ENCODE measurements at places on chromosomes 5 and 9.
A peak's percentile ranks its signal among the peaks of the same experiment; 100 is the strongest.

DNA sequence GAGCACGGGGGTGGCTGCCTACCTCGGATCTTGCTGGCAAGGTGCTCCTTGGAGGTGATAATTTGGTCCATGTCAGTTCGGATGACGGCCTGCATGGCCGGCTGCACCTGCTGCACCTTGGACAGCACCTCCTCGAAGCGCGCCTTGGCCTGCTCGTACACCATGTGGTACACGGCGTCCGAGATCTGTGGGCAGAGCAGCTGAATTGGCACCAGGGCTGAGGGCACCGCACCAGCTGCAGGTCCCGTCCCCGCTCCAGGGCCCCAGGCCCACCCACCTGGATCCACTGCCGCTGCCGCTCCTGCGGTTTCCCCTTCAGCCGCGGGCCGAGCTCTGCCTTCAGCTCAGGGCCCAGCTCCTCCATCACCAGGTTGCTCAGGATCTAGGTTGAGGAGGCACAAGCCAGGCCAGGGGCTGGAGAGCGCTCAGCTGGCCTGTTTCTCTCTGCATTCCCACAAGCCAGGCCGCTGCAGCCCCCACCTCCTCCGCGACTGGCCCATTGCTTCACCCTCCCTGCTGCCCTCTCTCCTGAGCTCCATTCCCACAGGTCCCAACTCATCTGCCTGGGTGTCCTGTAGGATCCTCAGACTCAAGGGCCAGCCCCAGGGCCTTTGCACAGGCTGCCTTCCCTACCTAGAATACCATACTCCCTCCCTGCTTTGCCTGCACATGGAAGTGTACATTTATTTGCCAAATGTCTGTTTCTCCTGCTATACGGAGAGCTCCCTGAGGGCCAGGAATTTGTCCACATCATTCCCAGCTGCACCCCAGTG is 65.7 kb downstream of the LRSAM1 start:
- DNase-seq = no peak

- DNase-seq = peak; percentile 33
Measured at GRCh38 chr9:88313364-88314220, 74.7 kb upstream of the SPIN1 start.

- no peak for DNase-seq
Measured at GRCh38 chr5:528629-529511, 4.6 kb upstream of the SLC9A3 start.

DNA sequence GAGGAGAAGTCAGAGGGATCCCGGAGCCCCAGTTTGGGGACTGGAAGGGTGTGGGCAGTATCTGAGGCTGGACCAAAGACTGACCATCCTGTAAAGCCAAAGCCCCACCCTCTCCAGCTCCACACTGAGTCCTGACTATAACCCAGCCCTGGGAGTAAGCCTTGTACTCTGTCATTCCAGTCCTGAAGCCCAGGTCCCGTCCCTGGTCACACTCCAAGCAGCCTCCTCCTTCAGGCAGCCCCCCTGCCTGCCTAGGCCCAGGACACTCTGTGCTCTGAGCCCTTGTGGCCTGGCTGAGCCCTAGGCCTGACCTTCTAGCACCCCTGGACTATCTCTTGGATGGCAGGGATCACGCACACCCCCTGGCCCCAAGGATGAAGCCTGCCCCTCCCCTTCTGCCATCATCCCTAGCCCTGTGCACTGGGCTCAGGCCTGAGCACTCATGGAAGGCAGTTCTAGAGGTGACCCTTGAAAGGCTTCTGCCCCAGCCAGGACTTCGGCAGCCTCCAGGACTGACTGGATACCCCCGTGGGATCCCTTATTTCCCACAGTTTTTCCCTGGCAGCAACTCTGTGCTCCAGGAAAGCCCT is 28.0 kb upstream of the ENHO start:
- no peak for DNase-seq

- no peak for DNase-seq
Measured at GRCh38 chr5:88669371-88670050, 213.5 kb downstream of the MEF2C start.

DNA sequence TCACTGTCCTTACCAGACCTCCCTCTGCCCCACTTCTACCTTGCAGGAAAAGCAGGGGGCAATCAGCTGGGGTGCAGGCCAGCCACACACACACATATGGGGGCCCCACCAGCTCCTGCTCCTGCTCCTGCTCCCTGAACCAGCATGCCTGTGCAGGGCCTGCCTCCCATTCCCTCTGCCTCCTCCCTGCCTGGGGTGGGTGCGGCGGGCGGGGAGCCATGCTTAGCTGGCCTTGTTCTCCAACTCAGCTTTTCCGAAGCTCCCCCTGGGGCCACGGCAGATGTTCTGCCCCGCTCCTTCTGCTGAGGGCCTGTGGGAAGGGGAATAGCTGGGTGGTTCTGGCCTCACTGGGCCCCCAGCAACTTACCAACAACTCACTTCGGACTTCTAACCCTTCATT is 89.8 kb downstream of the ZNF354C start:
- no peak for DNase-seq

GRCh38 chr5:75482482-75482881 is 28.9 kb downstream of the CERT1 start:
- no peak for DNase-seq

DNA sequence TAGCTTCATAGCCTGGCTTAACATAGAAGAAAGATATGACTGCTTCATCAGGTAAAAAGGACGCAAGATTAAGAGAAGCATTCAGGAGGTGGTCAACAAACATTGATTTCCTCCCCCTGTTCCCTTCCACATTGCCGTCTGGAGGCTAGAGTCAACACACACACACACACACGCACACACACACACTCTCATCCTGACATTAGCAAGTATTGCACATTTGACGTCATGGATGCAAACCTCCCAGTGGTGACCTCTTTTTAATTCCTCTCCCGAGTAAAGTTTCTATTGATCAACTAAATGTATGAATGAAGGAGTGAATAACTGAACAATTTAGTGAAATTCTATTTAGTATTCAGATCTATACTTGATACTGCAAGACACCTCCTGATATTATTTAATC is 332.8 kb downstream of the ELAVL2 start:
- no peak for DNase-seq

- no peak for DNase-seq
Measured at GRCh38 chr9:122815544-122815943, 12.8 kb downstream of the PDCL start.

GRCh38 chr5:66306105-66306843 is 162.2 kb downstream of the SREK1 start:
- peak; percentile 7 for DNase-seq

DNA sequence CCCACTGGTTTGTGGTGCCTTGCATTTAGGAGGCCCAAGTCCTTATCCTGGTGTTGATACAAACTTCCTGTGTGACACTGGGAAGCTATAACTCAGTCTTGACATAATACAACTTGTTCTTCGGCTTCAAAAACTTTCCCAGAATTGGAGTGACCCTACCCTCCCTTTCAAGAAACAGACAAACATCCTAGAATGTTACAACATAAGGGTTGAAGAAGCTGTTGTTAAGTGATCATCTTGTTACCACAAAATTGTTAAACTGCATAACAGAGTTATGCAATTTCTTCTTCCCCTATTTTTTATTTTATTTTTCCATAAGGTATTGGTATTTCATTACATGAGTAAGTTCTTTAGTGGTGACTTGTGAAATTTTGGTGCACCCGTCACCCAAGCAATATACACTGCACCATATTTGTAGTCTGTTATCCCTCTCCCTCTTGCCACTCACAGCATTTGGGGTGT is 21.3 kb downstream of the TLR4 start:
- DNase-seq = no peak

DNA sequence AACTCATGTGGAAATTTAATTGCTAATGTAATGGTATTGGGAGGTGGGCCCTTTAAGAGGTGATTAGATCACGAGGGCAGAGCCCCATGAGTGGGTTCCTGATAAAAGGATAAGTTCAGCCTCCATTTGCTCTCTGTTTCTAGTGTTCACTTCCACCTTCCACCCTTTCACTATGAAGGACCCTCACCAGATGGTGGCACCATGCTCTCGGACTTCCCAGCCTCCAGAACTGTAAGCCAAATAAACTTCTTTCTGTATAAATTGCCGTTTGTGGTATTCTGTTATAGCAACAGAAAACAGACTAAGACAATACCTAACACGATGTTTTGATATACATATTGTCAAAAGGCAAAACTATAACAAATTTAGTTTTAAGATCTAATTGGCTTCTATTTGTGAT is 166.2 kb downstream of the DEPDC1B start:
- DNase-seq = no peak

- no peak for DNase-seq
Measured at GRCh38 chr5:14429101-14430050, 152.2 kb upstream of the OTULINL start.

GRCh38 chr5:29231154-29231553 is 1962.3 kb upstream of the CDH6 start:
- no peak for DNase-seq

- no peak for DNase-seq
Measured at GRCh38 chr9:97710356-97711222, 13.4 kb upstream of the XPA start.

DNA sequence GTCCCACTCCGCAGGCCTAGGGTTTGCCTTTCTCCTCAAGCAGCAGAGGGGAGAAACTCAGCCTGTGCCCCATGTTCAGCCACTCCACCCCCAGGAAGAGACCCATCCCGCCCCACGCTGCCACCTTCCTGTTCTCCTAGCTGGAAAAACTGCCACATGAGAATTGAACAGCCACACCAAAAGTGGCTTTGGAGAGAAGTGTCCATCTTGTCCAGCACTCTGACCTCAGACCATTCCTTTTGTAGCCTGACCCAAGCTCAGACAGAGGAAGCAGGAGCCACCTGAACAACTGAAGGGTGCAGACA is 8.3 kb upstream of the SLC25A48 start:
- DNase-seq = no peak

- DNase-seq = no peak
Measured at GRCh38 chr5:90550963-90551362, 7.6 kb upstream of the ADGRV1 start.

GRCh38 chr9:124370896-124371582 is 44.2 kb downstream of the PSMB7 start:
- no peak for DNase-seq

GRCh38 chr9:72931437-72931836 is 21.4 kb downstream of the ALDH1A1 start:
- no peak for DNase-seq

DNA sequence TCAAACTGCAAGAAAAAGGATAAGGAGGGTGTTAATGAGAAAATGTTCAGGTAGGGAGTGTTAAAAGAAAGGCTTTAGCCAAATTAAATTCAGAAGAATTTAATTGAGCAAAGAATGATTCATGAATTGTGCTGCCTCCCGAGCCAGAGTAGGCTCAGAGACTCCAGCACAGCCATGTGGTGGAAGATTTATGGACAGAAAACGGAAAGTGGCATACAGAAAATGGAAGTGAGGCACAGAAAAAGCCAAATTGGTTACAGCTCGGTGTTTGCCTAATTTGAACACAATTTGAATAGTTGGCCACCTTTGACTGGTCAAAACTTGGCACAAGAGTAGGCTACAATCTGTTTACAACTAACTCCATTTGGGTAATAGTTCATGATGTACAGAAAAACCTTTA is 9.6 kb upstream of the SLC30A5 start:
- DNase-seq = no peak

DNA sequence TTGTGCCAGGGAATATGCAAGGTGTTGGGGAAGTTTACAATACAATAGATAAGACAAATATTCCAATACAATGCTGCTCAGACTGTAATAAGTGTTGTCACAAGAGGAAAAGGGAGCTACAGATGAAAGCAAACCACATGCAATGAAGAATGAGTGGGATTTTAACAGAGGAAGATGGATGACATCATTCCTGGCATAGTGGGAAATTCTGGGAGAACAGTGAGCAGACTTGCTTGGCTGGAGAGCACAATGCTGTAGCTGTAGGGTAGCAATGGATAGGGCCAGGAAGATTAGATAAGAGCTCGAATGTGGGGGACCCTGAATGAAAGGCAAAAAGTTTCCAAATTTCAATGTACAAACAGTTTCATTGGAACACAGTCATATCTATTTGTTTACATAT is 9.5 kb upstream of the DPYSL3 start:
- DNase-seq = no peak

DNA sequence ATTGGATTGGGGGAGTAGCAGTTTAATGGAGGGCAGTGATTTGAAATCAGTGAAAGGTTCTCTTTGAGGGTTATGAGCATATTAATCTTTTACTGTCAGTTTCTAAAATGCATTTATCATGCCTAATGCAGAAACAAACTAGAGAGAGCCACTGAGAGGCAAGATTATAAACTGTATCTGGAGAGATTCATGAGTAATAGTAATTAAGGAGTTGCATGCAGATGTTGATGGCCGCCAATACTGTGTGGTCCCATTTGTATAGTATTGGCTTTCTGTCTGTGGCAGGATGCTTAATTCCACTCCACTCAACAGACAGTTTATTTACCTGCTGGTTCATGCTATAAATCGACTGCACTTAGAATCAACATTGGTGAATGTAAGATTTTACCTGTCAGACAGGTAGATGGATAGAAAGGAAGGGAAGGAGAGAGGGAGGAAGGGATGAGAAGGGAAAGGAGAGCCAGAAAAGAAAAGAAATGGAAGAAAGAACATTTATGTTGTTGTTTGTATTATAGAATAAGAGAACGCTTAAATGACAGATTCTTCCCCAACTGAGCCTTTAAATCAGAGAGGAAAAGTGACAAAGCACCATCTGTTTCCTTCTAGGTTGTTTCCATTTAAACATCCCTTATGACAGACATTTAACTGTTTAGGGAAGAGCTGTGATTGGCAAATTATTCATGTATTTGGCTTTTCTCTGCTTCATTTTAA is 146.5 kb downstream of the PAM start:
- DNase-seq = no peak

DNA sequence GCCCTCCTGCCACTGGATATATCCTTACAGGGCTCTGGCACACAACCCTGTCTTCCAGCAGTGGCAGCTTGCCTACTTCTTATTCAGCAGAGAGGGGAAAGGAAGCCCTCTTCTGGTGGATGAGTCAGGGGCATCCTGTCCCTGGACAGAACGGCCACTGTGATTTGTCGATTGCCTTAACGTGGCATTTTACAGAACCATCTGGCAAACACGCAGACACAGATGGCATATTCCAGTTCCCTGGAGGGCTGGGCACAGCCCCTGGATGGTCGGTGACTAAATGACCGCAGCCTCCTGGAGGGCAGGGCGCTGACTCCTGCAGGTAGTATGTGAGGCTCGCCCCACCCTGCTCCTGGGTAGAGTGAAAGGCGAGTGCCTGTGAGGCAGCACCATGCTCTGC is 62.1 kb downstream of the DCP2 start:
- DNase-seq = no peak

GRCh38 chr9:6212722-6213375 is 2.8 kb upstream of the IL33 start:
- no peak for DNase-seq

DNA sequence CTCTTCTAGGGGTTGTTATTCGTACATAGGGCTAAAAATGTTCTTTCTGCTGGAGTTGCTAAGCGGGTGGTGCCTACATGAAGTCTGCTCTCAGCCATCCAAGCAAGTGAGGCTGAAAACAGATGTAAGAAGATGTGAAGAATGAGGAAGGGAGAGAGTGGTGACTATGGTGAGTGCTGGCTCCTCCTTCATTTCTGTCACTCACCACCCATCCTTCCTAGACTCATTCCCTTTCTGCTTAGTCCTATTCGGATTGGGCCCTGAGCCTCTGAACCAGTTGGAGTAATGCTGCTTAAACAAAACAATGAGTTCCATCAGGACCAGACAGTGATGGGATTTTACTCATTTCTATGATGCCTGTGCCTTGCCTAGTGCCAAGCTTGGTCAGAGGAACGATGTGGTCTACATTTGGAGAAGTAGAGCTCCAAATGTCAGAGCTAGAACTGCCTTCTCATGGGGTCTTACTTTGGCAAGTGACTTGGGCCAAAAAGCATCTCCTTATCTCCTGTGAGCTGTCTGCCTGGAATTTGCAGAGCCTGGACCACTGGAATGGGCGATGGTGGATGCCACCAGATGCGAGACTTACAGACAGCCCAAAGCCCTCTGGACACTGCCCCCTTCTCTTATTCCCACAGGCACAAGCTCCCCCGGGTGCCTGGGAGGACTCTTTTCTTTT is 192.9 kb downstream of the FBXL7 start:
- no peak for DNase-seq

Data from activated CD4-positive, alpha-beta T cell treated with anti-CD3 and anti-CD28 coated beads for 24 hours (primary cell).